Common myeloid progenitor, CD34-positive (primary cell): ENCODE measurements at places on chromosomes 11 and 22.
A peak's percentile ranks its signal among the peaks of the same experiment; 100 is the strongest.

- DNase-seq = no peak
Measured at GRCh38 chr11:44634401-44635281, 69.2 kb downstream of the CD82 start.

- peak; percentile 62 for DNase-seq
Measured at GRCh38 chr11:74388678-74389327, 9.4 kb downstream of the PGM2L1 start.

DNA sequence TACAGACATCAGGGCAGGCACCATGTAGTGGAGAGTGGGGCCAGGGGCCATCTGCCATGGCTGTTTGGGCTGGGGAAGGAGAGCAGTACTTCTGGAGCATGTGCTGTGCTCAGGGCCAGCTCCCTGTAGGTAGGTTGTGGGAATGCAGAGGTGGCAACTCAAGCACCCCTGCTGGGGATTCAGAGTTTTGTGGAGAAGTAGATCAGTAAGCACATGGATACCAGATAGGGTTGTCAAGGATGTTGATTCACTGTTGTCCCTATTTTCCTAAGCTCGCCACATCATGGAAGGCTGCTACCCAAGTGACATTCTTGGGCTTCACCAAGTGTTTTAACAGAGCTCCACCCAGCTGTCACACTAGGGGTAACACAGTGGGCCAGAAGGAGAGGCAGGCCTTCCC lies 67.2 kb downstream of the BMAL1 start:
- DNase-seq = no peak

- no peak for DNase-seq
Measured at GRCh38 chr22:25068707-25069106, 116.2 kb downstream of the KIAA1671 start.

DNA sequence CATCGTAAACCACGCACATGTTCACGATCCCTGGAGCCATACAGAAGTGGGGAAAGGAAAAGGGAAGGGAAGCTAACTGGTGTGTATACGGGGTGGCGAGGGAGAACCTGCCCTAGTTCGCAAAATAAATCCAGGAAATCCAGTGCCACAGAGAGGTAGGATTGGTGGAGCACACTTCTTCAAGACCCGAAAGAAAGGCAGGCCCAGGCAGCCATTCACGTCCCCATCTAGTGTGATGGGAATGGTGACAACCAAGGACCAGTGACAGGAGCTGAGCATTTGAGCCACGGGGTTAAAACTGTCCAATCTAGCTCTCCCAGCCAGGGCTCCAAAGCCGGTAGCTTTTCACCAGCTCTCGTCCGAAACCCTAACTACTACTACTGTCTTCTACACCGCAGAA lies 53.7 kb downstream of the IGSF9B start:
- DNase-seq = no peak

DNA sequence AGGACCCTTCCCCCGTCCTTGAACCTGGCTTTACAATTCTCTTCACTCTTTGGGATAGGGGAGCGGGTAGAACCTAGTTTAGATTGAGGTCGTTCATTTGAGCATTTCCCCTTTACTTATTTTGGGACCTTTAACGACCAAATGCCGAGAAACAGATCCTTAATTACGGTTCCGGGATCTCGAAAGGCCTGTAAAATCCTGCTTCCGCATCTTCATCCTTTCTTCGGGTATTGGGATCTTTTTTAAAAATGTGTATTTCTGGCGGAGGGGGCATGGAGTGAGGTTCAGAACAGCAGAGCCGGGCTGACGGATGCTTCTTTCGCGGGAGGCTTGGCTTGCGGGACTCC lies 395 bp upstream of the HIPK3 start:
- DNase-seq = no peak

DNA sequence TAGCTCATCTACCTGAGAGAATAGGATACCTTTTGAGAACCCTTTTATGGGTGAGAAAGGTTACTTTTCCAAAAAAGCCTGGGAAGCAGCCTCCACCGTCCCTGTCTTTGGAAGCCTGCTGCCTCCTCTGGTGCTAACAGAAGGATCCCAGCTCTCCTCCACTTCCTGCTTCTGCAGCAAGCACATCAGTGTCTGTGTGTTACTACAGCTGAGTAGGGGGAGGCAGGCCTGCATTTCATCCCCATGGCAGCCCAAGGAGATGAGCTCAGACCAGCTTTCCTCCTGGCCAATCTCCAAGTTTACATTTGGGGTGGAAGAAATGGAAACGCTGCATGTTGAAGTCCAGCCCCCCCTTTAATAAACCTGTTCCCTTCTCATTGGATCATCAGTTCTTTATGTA lies 7.4 kb upstream of the CCDC34 start:
- no peak for DNase-seq

GRCh38 chr22:27780161-27780575 lies 21.4 kb downstream of the MN1 start:
- DNase-seq = no peak

GRCh38 chr11:130980071-130980862 lies 64.0 kb upstream of the SNX19 start:
- no peak for DNase-seq

GRCh38 chr22:45620706-45621105 lies 50.9 kb upstream of the ATXN10 start:
- DNase-seq = no peak
